ENCODE measurements at places on chromosomes 12 and 14. TPM values are rescaled to one million over a fixed set of nuclear protein-coding genes. Genes with fewer than 3 reads are reported as not detected.

Gene KRT85
- total RNA-seq: not detected

Gene REP15
- total RNA-seq: 1.4 TPM

DNA sequence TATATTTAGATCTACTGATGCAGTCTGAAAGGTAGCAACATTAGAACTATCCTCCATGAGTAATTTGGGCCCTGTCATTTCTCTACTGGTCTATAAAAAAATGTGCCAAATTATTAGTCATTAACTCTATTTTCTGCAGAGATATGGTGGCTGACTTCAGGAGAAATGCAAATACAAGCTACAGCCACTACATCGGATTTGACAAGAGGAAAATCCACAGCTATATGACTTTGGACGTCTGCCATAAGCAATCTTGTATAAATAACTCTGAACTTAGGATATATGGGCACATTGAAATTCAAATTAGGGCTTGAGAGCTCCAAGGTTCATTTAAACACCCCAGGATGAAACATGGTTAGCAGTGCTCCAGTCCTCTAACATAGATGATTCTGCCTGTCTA is 983.0 kb upstream of the LRFN5 start:
- DNase-seq: no peak

DNA sequence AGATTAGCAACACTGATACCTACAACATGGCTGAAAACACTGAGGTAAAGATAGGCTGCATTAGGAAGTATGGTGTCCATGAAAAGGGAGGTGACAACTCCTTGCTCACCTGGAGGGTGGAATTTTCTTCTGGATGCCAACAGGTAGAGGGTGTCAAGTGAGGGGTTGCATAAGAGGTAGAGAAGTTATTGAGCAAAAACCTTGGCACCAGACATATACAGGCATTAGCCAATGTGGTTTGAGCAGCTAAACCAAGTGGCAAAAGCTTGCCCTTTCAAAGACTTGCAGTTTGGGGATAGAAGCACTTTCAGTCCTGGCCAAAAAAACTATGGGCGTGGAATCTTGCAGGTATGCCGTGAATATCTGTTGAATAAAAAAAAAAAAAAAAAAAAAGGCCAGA is 3.8 kb downstream of the RITA1 start:
- no peak for DNase-seq

Gene YLPM1
- 17.1 TPM for total RNA-seq

Gene AQP6
- total RNA-seq: not detected

DNA sequence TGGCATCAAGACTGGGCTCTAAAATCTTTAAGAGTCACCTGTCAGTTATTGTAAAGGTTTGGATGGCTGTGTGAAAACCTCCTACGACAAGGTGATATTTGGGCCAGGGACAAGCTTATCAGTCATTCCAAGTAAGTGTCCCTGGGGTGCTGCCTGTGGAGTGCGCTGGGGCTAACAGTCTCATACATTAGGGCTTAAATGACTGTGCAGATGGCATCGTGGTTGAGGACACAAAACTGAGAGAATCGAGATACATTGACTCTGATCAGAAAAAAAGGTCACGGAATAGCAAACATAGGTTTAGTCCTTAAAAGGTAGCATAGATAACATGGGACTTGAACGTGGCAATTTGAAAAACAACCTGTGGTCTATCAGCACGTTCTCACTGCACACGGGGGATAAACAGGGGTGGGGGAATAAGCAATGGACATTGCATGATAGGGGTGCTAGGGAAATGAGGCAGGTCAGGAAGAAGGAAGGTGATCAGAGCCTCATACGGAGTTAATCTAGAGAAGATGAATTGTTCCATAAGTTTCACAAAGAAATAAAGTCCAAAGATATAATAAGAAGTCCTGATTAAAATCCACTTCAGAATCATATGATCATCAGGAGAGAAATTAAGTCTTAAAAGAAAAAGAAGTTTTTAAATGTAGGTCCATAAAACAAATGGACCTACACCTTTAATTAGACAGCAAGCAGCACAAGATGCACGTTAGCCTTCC is 100.3 kb downstream of the DAD1 start:
- no peak for DNase-seq

Gene GPRC5A
- total RNA-seq: 4.7 TPM

GRCh38 chr12:116226026-116226425 is 51.5 kb downstream of the MED13L start:
- DNase-seq: no peak

DNA sequence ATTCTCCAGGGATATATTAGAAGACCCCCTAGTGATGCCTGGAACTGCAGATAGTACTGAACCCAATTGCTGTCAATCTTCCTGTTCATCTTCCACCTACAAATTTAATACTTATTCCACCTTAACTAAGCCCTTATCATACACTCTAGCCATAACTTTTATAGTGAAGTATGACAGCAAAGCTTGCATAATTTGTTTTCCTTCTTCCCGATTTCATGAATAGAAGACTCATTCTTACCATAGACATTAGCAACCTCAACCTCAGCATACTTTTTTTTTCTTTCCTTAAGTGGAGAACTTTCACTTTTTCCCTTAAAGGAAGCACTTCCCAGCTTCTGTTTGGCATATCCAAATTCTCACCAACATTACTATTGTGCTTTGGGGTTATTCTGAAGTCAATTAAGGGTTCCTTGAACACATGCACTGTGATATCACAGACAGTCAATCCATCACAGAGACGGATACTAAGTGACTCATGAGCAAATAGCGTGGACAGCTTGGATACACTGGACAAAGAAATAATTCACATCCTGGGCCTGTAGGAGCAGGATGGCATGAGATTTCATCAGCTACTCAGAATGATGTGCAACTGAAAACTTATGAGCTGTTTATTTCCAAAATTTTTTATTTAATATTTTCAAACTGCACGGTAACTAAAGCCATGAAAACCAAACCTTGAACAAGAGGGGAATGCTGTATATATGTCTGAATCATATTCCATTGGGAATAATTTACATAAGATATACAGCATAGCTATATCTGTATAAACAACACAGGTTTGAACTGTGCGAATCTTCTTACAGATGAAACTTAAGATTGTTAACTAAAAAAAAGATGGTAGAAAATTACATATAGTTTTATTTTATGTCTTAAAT is 63.9 kb downstream of the SYT1 start:
- DNase-seq: peak; percentile 83

DNA sequence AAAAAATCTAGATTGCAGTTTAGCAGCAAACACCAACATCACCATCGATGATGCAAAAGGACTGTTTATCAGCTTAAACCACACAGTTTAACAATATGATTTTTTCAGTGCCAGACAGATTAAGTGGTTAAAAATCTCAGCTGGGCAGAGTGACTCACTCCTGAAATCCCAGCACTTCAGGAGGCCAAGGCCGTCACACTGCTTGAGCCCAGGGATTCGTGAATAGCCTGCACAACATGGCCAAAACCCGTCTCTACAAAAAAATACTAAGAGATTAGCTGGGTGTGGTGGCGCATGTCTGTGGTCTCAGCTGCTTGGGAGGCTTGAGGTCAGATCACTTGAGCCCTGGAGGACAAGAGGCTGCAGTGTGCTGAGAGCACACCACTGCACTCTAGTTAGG is 8.9 kb downstream of the RSRC2 start:
- peak; percentile 95 for DNase-seq

DNA sequence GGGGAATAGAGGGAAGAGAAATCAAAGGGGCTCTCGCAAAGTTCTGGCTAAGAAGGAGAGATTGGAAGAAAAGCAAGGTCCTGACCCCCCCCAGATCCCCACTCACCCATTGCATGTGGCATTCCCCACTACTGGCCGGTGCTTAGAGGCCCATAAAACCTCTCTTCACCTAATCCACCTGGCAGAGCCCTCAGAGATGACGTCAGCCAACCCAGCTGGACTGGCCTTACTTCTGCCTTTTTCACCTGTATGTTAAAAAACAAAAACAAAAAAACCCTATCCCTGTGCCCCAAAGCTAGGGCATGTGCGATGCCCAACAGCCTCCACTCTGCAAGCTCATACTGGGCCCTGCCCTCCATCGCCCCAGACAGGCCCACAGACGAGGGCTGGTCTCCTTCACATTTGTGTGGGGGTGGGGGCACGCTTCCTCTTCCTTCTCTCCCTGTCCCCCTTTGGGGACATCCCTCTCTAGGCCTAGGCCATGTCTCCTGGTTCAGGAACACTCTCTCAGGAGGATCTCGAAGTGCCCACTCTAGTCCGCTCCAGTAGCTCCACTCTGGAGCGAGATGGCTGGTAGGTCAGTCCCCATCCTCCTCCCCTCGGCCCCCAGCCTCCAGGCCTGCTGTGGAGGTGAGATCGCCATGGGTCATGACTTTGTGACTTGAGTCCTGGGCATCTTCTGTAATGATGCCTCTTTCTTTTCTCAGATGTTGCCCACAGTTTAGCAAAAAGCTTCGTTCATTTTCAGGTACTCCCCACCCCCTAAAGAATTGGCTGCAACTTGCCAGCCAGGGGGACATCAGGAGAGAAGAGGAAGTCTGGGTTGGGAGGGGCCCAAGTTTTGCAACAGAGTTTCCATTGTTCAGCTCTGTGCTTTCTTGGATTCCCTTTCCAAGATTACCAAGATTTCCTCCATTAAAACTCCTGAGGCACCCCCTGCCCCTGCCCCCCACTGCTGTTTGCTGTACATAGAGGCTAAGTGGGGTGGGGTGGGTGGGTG is 37.0 kb downstream of the FIGNL2 start:
- DNase-seq: no peak

DNA sequence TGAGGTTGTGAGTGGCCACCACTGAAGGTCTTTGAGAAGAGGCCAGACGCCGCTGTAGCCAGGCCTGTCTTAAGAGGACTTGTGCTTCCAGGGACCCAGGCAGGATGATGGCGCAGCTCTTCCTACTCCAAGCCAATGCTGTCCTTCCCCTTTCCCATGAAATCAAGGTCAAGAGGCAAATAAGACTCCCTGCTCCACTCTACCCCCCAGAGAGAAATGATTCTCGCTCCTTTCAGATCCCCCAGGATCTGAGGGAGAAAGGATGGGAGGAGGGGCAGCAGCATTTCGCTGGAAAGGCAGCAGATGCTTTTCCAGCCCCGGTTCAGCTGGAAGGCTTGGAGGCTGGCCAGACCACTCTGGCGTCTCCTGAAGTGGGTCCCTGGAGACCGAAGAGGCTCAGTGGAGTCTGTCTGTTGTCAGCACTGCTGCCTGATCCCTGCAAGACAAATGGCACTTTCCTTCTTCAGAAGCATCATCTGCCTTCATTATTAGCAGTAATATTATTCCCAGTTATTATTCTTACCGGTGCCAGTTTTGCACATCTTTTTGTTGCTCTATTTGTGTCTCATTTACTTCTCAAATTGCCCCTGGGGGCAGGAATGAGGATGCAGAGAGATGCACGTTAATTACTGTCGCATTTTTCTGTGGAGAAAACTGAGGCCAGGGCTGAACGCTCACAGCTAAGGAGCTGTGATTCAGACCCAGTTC is 51.4 kb downstream of the C14orf132 start:
- DNase-seq: peak; percentile 95

- peak; percentile 67 for DNase-seq
Measured at GRCh38 chr14:60736494-60736893, 1.9 kb downstream of the MNAT1 start.

Gene SLC15A4
- 23.2 TPM for total RNA-seq

DNA sequence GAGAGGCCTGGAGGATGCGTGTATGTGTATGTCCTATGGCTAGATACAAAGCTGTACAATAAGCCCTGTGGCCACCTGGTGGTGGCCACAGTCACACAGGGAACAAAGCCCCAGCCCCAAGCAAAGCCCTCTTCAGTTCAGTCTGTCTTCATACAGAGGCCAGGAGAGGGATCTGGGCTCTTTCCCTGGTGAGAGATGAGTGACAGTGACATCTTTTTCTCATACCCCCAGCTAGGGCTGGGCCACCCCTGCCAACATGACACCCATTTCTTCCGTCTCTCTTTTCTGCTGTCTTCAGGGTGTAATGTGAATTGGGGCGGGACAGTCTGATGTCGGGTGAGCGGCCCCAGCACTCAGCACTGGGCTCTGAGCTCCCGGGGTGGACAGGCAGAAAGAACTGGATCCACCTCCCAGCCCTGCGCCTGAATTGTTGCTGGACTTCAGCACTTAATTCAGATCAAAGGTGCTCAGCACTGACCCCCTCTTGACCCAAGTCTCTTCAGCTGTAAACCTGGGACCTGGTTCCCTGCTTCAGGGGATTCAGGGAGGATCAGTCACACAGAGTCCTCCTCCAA is 59.8 kb downstream of the SERPINA3 start:
- no peak for DNase-seq

Gene DUSP16
- total RNA-seq: 7.9 TPM

DNA sequence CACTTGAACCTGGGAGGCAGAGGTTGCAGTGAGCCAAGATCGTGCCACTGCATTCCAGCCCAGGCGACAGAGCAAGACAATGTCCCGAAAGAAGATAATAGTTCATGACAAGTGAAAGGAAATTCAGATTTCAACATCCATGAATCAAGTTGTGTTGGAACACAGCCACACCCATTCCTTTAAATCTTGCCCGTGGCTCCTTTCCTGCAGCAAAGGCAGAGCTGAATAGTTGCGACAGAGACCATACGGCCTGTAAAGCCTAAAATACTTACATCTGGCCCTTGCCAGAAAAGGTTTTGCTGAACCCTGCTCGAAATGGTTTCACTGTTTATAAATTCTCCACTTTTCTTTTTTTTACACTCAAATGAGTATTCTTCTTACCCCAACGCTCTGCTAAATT is 17.7 kb upstream of the ITPK1 start:
- DNase-seq: peak; percentile 51

Gene TAS2R8
- total RNA-seq: 0.20 TPM

- no peak for DNase-seq
Measured at GRCh38 chr14:24613747-24614146, 4.3 kb upstream of the GZMH start.

Gene CCDC88C
- total RNA-seq: 0.10 TPM

- peak; percentile 62 for DNase-seq
Measured at GRCh38 chr12:129613314-129613713, 290.5 kb downstream of the TMEM132D start.

- peak; percentile 16 for DNase-seq
Measured at GRCh38 chr14:31025367-31026076, at the start of gene AP4S1. Gene AP4S1 (plus strand): TSS chr14:31025649. CDS start chr14:31066197, 40,548 bp downstream.

- no peak for DNase-seq
Measured at GRCh38 chr12:127750076-127750840, 516.7 kb upstream of the TMEM132C start.

DNA sequence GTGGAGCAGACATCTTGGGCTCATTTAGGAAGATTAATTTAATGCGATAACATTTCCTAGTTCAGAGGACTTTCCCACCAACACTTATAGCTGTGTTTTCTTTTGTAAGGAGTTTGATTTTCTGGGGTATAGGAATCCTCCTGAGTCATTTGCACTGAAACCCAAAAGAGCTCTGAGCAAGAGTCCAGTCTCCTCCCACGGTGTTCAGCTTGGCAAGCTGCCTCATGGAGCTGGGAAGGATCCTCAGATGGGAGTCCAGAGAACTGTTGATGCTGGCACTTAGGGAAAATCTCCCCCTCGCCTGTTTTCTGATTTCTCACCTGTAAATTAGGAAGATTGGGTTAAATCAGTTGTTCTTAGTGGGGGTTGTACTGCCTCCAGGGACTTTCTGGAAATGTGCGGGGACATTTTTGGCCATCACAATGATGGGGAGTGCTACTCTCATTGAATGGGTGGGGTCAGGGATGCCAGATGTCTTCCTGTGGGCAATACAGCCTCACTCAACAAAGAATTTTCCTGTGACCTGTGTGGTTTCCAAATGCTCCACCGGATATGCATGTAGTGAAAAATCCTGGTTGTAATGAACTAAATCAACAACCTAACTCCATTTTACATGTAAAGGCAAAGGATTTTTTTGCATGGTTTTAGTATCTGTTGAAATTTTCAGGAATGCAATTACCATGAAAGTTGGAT is 150.6 kb downstream of the ADCK1 start:
- peak; percentile 31 for DNase-seq

GRCh38 chr14:68775614-68776126 is 17.2 kb downstream of the ZFP36L1 start:
- DNase-seq: peak; percentile 19

Gene TEAD4
- total RNA-seq: 11.3 TPM

Measured in RPMI7951 (cell line).